ENCODE measurements at places on chromosomes 4 and X. TPM values are rescaled to one million over a fixed set of nuclear protein-coding genes. Genes with fewer than 3 reads are reported as not detected.
A peak's percentile ranks its signal among the peaks of the same experiment; 100 is the strongest.

DNA sequence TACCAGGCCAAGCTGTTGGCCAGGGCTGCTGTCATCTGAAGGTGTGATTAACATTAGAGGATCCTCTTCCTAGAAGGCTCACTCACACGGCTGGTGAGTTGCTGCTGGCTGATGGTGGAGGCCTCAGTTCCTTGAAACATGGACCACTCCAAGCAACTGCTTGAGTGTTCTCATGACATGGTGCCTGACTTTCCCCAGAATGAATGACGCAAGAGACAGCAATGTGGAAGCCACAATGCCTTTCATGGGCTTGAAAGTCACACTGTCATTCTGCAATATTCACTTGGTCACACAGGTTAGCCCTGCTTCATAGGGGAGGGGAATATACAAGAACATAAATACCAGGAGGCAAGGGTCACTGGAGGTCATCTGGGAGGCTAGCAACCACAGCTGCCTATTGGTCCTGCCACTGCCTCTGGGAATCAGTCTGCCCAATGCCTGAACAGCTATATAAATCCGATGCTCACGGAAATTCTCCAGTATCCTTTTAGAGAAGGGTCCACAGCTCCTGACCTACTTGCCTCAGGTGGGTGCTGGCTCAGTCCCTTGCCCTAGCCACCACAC lies 97.1 kb upstream of the MAML3 start:
- no peak for DNase-seq

Gene TMSB15C
- 4.3 TPM for total RNA-seq

Gene TMEM255A
- total RNA-seq = not detected

DNA sequence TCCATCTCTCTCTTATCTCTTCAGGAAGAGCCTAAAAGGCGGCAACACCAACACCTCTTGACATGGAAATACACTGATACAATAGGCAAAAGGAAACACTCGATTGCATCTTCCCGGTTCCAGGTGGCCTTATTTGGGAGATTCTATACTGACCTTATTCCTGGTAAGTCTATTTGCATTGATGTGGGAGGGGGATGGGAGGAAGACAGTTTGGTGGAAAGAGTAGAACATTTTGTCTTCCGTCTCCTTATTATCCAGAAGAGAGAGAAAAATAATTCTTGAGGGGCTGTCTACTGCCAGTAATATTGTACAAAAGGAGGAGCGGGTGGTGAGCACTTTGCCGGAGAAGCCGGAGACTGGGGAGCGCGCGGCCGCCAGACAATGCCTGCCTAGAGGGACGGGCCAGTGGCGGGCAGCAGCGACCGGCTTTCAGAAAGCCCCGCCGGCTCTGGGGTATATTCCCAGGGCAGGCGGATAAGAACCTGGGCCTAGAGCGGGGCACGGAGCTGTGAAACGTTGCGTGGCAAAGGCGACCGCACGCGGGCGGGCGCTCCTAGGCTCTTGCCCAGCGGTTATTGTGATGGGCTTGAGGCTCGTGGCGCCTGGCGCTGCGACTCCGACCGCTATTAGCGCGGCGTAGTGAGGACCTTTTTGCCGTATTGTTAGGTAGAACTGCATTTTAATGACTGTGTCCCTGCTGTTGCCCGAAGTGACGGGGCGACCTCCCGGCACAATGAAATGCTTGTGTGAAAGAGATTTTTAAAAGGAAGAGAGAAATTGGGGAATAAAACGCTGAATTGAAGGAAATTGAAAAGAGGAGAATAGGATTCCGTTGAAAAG lies 518 bp downstream of the PRDM8 start:
- DNase-seq = no peak

- DNase-seq = peak; percentile 45
These were observed 10.1 kb downstream of the WDR1 start for GRCh38 chr4:10106421-10107039.

Gene XAGE1B
- not detected for total RNA-seq

Gene VBP1
- 73.0 TPM for total RNA-seq

Gene XG
- total RNA-seq = 0.65 TPM

Data from activated T-helper 1 cell treated with anti-CD3 and anti-CD28 coated beads, Interleukin-12 subunit alpha, Interleukin-12 subunit beta, Interleukin-2, Interleukin-4 antibody, amounts not matched to agents 30 ng/mL and 10 ng/mL and 1 ng/mL, durations not matched to agents 14 hours and 24 hours and 36 hours (primary cell).